Hematopoietic multipotent progenitor cell treated with erythropoietin and hydrocortisone succinate and interleukin-3 and kit ligand, for 6 days (in vitro differentiated cells): ENCODE measurements at places on chromosomes 12 and 14.
A peak's percentile ranks its signal among the peaks of the same experiment; 100 is the strongest.

DNA sequence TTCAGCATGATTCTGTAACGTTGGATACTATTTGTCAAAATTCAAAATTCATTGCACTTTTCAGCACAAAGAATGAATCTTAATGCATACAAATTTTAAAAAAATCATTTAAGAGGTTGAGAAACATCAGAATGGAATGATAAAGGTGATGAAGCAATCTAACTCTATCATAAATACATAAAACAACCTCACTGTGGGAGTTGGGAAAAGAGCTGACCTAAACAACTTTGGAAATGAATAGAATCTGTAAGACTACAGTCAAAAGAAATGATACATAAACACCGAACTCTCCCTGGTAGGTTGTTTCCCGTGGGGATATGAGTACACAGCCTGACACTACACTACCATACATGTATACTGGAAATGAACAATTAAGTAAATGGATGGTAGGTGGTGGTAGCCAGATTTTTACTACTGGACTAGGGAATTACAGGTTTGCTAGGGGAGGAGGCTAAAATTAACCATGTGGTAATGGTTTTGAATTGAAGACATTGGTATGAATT, 64.9 kb upstream of the PARP11 start:
- DNase-seq: no peak

DNA sequence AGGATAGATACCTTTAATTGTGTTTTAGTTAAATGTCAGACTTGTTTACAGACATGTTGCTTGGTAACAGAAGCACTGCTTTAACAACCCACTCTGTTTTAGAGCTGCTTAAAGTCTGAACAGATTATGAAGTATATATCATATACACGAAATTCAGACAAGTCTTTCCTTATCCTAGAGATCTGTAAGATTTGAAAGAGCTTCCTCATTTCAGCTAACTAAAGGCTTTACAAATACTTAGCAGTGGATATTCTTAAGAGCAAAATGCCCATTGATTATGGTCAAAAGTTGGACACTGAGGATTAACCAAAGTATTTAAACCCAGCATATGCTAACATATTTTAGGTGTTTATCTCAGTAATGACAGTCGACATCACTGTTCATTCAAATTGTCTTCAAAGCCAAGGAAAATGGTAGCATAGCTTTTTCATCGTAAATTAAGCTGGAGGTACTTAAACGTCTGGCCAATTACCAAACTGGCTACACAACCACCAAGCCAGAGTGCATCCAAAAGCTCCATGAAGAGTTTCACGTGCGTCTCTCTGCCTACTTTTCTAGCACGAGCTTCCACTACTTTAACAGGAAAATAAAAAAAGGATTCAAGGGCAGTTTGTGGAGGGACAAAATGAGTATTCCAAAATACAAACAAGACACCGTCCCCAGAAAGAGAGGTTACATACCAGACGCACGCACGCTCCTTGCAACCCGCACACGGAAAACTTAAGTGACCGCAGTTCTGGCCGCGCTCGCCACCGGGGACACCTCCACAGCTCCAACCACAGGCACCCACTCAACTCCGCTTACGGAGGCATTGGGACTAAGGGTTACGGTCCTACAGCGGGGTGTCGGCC, 565 bp downstream of the CEP83 start:
- peak; percentile 50 for DNase-seq

GRCh38 chr12:4779749-4780148, 59.5 kb downstream of the GALNT8 start:
- DNase-seq: no peak

- no peak for DNase-seq
Measured at GRCh38 chr14:58848365-58848764, 210.6 kb downstream of the DACT1 start.

DNA sequence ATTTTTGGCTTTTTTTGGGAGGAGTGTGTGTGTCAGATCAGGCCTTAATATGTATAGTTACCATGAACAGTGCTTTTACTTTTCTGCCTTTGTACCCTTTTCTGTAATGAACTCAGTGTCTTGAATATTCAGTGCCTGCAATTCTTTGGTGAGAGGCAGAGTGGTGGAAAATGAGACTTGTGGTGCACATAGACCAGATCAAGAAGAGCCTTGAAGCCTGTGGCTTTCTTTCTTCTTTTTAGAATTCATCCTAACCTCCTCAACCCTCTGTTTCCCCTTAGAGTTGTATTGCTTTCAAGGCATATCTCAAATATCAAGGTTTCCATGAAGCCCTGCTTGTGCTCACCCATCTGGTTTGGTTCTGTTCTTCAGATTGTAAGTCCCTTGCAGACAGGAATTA, 2.6 kb downstream of the YLPM1 start:
- no peak for DNase-seq

- DNase-seq: peak; percentile 12
Measured at GRCh38 chr14:91946622-91947474, 646 bp downstream of the FBLN5 start.

DNA sequence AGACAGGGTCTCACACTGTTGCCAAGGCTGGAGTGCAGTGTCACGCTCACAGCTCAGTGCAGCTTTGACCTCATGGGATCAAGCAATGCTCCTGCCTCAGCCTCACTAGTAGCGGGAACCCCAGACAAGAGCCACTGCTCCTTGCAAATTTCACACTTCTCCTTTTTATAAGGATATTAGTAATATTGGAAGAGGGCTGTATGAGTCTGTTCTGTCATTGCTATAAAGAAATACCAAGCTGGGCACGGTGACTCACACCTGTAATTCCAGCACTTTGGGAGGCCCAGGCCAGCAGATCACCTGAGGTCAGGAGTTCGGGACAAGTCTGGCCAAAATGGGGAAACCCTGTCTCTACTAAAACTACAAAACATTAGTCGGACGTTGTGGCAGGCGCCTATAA, 12.9 kb upstream of the ORAI1 start:
- DNase-seq: no peak

DNA sequence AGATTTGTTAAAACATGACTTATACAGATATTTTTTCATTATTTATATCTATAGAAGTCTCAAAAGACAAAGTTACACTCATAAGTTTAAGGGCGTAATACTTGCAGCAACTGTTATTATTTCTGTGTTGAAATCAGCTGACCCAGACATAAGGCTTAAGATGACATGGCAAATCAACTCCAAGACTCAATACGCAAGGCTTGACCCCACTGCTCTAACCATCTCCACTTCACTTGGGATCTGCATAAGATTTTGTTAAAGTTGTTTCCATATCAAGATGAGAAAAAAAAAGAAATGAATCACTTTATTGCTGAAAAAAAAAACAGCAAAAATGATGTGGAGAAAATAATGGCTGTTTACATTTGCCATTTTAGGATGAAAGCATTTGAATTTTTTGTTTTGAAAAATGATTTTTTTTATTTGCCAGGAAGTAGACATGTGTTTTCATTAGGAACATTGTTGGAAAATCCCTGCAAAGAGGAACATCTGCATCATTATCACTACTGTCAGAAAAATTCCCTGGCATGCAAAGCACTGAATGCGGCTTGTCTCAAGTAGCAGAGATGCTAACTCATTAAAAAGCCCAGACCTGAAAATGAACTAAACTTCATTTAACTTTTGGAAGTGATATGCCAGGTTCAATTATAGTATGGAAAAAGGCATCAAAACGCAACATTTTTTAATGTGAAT, 73.5 kb downstream of the LIN7A start:
- DNase-seq: no peak

GRCh38 chr14:97120611-97121031, 323.4 kb downstream of the VRK1 start:
- DNase-seq: no peak

GRCh38 chr12:78863482-78864402, 832 bp upstream of the SYT1 start:
- no peak for DNase-seq

DNA sequence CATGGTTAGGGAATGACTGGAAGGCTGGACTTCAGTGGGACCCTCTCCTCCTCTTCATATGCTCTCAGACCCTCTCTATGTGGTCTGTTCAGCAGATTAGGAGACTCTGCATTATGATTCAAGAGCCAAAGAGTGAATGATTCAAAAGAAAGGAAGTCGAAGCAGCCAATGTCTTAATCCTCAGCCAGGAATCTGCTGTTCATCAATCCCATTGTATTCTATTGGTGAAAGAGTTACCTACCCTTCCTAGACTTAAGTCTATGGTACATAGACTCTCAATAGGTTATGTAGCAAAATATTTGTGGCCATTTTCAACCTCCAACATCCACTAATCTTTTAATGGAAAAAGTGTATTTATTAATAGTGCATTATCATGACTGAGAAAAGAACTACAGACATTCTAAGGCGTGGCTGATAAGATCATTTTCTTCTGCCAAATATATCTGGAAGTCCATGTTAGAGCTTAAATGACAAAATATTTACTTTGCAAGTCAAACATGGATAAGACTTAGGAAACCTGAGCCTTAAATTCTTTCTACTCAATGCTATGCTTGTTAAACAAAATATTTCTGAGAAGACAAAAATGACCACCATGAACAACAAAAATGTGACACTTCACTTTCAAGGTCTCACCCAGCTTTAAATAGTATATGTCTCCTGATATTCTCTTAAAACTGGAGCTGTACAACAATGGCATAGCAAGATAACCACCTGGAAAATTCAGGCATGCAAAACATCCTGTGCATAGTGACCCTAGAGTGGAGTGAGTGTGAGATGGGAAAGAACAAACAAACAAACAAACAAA, 1100.6 kb downstream of the GALC start:
- no peak for DNase-seq

DNA sequence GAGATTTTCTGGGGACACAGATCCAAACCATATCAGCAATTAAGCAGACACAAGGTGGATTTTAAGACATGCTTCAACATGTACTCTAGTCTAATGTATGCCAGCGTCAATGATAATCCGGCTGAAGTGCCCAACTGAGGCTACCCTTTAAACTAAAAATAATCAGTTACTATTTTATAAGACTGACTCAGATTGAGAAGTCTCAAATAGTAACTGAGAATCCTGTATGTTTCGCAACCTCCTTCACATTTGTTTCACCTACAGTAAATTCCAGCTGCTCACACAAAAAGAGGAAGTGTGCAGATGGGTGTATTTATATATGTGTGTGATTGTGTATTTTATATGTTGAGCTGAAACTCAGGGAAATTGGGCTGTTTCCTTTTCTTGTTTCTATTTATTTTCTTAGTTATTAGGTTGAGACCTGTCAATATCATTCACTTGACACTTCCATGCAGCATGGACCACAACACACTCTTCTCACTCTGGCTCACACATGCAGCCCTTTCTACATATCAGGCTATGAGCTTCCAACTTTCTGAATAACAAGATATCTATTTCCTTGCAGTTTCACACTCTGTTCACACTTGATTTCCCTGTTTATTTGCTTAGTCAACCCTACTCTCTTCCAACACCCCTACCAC, 1224.9 kb upstream of the TMEM132C start:
- peak; percentile 12 for DNase-seq

DNA sequence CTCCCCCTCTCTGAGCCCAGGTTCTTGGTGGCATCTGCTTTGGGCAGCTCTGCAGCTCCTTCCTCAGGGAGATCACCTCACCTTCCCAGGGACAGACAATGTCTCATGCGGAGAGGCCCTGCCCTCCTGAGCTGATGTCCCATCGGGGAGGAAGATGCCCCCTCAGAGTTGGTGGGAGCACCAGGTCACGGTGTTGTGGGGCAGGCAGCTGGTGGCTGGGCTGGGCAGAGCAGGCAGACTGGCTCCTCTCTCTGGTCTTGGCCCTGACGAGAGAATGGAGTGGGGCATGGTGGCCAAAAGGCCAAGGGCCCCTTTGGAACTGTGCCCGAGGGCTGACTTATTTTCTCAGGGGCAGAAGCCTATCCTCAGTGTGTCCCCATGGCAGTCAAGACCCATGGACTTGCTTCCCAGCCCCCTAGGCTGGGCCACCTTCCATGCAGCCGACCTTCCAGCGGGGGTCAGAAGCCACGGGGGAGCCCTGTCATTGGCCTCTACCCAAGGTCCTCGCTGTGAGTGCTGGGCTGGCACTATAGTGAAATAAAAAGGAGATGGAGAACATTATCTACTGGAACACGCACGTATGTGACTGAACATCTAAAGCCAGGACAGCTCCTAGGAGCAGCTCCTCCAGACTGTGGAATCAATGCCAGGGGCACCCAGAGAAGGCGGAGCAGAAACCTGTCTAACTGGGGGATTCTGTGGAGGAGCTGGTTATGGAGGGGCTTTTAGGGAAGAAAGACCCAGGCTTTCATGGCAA, 21.9 kb downstream of the PPP2R5C start:
- DNase-seq: no peak

DNA sequence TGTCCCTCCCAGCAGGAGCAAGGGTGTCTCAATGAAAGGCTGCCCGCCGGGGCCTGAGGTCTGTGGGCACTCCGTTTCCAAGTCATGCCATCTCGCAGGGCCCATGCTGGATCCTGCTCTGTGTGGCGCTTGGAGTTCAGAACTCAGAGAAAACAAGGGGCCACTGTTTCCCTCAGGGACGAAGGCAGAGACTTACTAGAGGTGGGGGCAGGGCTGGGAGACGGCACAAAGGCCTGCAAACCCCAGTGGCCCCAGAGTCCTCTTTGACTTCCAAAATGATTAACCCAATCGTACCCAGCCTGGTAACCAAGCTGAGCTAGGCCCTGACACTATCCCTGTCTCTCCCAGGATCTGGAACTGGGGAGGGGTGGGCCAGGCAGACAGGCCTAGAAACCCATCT, 95.8 kb downstream of the ITPK1 start:
- DNase-seq: no peak

- DNase-seq: peak; percentile 67
Measured at GRCh38 chr14:73764406-73765280, 50.5 kb upstream of the PNMA1 start.

DNA sequence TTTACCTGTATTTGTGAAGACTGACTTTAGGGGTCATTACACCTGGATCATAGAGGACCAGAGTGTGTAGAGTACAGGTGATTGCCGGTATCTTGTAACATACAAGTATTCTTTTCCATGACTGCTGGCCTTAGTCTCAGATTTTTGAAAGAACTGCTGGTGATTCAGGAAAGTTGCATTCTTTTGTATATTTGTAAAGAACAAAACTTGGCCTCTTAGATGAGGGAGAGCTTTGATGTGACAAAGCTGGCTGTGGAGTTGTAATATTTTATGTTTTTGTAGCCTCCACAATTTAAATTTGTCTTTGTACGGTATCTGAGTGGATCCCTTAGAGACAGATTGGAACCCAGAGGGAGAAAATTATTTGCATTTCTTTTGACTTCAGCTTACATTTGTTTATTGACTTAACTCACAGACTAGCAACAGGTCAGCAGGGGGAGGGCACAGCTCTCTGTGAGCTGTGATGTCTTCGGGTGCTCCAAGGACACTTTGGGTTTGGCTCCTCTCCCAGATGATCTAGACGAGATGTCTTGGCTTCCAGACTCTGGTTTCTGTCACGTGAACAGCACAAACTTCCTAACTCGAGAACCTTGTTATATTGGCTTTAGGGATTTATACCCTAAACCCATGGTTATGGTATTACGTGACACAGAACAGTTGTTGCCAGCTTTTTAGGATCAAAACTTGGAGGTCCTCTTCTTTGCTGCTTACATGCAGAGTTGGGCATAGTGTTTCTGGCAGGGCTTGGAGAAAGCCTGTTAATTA, 65.9 kb downstream of the DAAM1 start:
- peak; percentile 64 for DNase-seq

GRCh38 chr12:42498549-42499247, 90.8 kb downstream of the PRICKLE1 start:
- no peak for DNase-seq
